ENCODE measurements at places on chromosomes 2 and 18. TPM values are rescaled to one million over a fixed set of nuclear protein-coding genes. Genes with fewer than 3 reads are reported as not detected.

DNA sequence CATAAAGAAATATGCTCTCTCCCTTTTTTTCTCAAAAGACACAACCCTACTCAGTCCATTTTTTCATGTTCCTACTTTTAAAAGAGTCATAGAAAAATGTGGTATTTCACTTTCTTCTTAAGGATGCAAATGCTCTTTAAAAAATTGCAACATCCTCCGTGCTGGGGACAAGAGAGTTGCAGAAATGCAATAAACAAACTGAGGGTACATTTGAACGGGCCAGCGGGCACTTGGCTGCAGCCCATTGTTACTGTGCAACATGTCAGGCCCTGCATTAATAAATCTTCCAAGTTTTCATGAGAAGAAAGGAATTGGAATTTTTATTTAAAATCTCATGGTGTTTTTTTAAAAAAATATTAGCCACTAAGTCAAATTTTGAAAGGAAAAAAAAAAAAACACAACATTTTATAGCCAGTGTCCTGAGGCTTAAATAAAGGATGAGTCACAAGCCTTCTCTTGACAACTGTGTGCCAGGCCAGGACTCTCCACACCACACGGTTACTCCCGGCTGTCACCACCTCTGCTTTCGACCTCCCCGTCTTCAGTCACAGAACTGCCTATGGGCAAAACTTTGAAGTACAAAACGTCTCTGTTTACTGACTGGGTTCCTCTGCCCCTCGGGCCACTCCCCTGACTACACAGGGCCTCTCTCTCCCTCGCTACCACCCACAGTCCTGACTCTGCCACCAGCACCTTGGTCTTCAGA is 57.5 kb upstream of the MFF start:
- no peak for DNase-seq

DNA sequence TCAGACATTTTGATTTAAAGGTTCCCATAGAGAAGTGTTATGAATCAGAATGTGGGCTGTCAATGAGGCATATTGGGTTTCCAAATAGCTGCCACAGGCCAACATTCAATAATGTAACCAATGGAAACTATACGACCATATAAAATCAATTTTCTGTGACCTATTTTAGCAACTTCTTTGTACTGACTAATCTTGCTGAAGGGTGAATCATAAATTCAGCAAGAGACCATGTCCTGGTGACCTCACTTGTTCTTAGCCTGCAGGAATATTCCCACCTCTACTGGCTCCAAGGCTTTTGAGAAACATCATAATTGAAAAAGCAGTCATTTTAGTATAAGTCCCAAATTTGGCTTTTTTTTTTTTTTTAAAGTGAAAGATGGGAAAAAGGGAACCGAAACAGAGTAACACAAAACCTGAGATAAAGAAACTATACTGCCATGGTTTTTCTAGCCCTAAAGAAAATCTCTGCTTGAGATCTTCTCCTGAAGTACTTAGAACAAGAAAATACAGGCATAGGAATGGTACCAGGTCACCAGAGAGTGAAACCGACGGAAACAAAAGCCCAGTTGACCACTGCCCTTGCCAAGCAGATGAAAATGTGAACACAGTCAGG is 32.1 kb downstream of the PLEKHM3 start:
- DNase-seq = no peak

- no peak for DNase-seq
These were observed 15.0 kb upstream of the AP1S3 start for GRCh38 chr2:223852281-223852795.

GRCh38 chr2:28357055-28357454 is 35.6 kb upstream of the FOSL2 start:
- DNase-seq = no peak

FAHD2A gene
- total RNA-seq = 43.2 TPM

Measured in endodermal cell (in vitro differentiated cells).